ENCODE measurements at places on chromosomes 5 and 9. TPM values are rescaled to one million over a fixed set of nuclear protein-coding genes. Genes with fewer than 3 reads are reported as not detected.
A peak's percentile ranks its signal among the peaks of the same experiment; 100 is the strongest.

DNA sequence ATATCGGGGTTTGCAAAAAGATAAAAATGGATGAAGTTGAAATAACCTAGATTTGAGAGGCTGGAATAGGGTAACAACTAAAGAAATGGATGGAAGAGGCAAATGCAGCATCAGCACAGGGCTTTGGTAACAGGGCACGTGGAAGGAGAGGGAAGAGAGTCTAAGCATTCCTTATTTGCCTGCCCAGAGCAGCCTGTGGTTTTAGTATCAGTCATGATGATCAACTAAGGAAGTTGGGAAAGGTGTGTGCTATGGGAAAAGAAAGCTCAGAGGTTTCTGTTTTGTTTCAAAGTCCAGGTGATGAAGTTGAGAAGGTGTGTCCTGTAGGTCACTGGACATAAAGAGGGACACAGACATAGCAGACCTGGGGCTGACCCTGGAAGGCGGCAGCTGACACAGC, 28.8 kb downstream of the GAS1 start:
- no peak for DNase-seq

- no peak for DNase-seq
Observed at GRCh38 chr9:97508852-97509251, 7.4 kb downstream of the TMOD1 start.

GRCh38 chr5:36631620-36632362, 25.4 kb downstream of the SLC1A3 start:
- DNase-seq = no peak

Gene ZNF618
- 8.2 TPM for total RNA-seq

DNA sequence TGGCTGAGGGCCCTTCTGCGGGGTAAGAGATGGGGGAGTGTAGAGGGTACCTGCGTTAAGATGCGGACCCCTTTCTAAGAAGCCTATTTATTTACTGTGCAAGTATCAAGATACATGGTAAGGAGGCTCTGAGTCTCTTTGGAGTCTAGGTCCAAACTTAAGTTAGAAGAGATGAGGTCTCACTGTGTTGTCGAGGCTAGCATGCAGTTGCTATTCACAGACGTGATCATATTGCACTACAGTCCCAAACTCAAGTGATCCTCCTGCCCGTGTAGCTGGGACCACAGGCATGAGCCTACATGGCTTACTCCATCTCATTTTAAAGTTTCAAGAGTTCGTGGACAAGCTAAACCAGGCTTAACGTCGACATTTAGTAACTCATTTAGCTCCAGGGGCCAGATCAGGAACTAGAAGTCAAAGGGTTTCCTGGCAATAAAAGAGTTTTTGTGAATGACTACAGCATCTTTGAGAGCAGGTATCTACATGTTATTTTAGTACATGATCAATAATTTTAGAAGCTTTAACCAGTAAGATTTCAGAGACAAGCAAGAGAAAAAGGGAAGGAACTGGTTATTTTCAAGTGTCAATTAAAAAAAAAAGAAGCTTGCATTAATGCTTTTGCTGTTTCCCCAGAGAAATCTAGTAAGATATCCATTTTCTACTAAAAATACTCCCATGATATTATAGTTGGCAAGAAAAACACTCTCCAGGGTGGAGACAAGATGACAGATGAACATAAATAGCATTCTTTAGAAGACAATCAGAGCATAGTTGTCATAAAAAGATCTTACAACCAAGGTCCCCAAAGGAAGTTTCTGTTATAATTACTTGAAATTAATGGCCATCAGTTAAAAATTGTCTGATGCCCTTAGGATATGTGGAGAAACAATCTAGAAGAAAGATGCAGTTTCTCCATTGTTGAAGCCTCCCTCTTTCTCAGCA, 141.3 kb downstream of the SCAMP1 start:
- DNase-seq = no peak

GRCh38 chr5:80255431-80255810, 427 bp downstream of the SERINC5 start:
- DNase-seq = peak; percentile 61

Gene PTGDS
- total RNA-seq = 105 TPM

- DNase-seq = no peak
Observed at GRCh38 chr5:178632285-178632684, 5.4 kb upstream of the CLK4 start.

DNA sequence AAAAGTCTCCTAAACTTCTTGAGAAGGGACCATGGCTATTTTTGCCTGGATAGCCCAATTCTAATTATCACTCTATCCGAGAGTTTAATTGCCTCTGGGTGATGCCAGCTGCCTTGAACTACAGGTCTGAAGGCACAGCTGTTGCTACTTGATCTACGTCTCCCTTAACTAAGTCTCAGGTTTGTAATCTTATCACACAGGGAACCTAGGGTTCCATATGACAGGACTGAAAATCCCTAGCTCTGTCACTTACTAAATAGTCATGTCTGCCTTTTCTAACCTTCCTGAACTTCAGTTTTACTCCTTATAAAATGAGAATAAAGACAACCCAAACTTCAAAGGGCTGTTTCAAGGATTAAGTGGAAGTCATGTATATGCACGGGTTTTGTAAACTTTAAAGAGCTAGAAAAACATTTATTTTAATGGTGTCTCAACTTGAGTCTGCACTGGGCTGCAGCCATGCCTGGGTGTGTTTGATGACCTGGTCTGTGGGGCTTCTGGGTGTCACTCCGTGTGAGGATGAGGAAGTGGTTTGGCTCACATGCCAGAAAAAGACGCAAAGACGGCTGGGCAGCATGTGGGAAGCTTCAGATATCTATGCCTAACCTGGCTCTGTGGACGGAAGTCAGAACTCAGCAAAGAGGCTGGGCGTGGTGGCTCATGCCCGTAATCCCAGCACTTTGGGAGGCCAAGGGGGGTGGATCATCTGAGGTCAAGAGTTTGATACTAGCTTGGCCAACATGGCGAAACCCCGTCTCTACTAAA, 129.3 kb upstream of the SLC44A1 start:
- DNase-seq = no peak

Gene OBP2B
- not detected for total RNA-seq

GRCh38 chr5:41277476-41278245, 64.3 kb upstream of the C6 start:
- DNase-seq = no peak

Gene PRRT1B
- total RNA-seq = not detected

Gene HAVCR2
- 4.7 TPM for total RNA-seq

GRCh38 chr9:35606138-35606504, 1.1 kb downstream of the TESK1 start:
- DNase-seq = no peak

DNA sequence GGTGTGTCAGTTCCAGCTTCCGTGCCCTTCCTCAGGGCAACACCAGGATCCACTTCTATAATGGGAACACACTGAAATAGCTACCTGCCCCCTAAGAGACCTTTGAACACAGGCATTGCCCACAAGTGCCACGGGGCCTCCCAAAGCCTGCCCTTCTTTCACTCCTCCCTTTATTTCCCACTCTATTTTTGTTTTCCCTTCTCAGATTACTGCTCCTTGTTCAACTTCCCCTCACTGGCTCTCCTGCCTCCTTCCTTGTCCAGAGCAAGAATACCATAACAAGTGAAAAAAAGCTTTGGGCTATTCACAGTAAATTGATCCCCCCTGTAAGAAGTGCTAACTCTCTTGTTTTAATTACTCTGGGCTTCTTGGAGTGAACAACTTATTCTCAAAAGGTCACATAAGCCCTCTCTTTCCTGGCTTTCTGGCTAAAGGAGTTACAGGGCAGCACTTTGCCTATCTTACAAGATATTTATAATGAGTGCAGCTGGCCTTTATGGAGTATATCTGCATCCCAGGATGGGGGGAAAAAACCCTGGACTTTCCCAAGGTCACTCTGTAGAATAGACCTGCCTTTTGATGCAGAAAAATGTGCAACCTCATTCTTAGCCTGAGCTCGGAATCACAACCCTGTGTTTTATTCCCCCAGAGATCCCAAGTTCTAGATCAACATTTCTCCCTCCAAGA, 11.3 kb downstream of the CTXN3 start:
- peak; percentile 20 for DNase-seq

- no peak for DNase-seq
Observed at GRCh38 chr5:64954518-64954917, 185.8 kb downstream of the CWC27 start.

Gene GBGT1
- 43.3 TPM for total RNA-seq

Gene LHX6
- 1.2 TPM for total RNA-seq

DNA sequence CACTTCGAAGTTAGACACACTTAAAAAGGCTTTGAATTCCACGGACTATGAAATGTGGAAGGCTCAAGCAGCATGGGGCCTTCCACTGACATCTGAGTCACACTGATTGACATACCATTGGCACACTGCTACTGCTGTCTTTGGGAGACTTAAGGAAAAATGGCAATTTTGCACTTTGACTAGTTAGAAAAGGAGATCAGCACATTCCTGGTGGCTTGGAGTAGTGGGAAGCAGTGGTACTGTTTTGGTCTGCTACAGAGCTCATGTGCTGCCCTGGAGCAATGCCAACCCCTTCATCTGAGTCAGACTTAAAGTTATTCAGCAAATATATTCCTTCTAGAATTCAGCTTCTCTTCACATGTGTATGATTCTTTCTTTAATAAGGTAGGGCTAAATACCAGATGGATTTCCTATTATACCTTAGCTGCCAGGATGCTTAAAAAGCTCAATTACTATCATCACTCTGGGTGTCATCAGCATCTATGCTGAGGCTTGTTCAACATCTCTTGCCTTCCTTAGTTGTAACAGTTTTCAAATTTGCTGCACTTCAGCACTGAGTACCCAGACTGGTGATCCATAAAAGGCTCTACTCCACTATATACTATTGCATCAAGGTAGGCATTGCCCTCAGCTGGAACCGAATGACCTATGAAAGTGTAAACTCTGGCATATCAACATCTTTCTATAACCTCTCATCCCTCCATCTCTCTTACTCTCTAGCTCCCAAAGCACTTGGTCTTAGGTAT, 42.3 kb upstream of the MOCS2 start:
- DNase-seq = no peak

DNA sequence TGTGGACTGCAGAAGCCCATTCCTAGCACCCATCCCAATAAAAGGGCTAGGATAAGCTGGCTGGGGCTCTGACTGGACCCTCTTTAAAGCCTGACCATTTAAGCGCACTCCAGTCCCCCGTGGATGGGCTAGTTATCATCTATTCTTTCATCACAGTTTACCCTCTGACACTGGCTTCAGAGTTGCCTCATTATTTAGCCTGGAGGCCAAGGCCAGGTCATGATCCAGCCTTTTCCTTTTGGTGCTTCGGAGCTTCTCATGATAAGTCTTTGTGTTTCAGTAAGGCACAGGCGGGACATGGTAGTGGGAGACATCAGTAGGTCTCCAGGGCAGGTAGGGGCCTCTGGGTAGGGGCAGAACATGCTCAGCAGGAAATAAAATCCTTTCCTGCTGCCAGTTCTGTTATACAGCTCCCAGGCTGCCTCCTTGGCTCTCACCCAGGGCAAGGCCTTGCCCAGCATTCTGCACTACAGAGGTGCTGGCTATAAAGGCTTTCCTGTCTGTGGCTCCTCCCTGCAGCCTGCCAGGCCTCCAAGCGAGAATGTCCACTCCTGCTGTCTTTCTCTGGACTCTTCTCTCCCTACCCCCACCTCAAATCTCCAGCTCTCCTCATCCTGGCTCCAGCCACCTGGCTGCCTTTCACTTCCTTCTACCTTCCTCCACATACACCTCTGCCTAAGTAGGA, 128.8 kb downstream of the FSTL4 start:
- DNase-seq = no peak

Gene C5orf52
- total RNA-seq = not detected

GRCh38 chr9:112074250-112075008, 100.7 kb downstream of the SUSD1 start:
- DNase-seq = peak; percentile 49

DNA sequence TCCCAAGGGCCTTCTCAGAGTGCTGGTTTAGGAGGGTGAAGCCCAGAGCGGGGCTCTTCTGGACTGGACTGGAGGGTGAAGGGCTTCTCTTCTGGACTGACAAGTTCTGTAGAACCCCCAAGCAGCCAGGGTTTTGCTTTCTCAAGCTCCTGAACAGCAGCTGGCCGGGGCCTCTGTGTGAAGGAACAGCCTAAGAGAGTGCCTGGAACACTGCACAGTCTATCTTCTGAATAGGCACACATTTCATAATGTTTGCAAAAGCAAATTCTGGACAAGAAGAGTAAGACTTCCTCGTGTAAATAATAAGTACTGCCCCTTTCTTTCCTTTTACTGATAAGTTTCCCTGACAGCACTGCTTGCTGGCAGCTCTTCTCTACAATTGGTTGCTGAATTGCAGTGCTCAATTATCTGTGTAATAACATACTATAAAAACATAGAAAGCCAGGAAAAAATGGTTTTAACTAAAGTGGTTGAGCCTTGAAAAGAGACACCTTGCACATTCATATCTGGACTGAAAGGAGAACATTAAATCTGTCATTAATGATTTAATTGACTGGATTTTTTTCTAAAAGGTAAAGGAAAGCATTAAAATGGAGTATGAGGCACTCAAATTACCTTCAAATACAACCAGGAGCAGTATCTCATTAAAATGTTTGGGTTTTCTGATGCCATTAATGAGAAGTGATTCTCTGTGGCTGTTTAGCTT, 20.5 kb downstream of the MAST4 start:
- DNase-seq = peak; percentile 41

DNA sequence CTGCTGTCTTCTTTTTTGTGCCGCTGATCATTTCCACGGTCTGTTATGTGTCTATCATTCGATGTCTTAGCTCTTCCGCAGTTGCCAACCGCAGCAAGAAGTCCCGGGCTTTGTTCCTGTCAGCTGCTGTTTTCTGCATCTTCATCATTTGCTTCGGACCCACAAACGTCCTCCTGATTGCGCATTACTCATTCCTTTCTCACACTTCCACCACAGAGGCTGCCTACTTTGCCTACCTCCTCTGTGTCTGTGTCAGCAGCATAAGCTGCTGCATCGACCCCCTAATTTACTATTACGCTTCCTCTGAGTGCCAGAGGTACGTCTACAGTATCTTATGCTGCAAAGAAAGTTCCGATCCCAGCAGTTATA, 17.1 kb downstream of the F2R start:
- DNase-seq = no peak

DNA sequence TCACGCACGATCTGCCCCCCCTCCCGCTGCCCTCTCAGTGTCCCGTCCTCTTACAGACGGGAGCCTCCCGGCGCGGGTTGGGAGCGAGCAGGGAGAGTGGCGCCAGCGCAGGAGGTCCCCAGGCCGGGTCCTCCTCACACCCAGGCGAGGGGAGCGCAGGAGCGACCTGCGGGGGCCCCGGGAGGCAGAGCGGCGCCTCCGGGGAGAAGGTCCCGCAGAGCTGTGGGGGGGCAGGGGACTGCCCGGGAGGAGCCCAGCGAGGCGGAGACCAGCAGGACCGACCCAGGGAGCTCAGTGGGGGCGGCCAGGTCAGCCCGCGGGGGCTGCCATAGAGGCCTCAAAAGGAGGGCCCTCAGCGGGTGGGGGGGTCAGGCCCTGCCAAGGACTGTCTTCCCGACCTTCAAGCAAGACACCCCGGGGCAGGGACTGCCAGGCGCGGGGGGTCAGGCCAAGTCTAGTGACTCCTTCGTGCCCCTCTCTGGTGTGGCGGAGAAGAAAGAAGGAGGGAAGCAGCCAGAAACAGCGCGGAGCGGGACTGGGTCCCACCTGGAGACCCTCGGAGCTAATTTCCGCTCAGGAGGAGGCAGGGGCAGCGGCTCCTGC, 123.3 kb upstream of the ERCC6L2 start:
- peak; percentile 45 for DNase-seq

Data from ovary (tissue), 10 donors.